ENCODE measurements at places on chromosomes 12 and 14.

- peak; percentile 34 for DNase-seq
Measured at GRCh38 chr12:46843811-46844210, 18.0 kb upstream of the SLC38A4 start.

- DNase-seq: no peak
Measured at GRCh38 chr14:89284333-89285058, 132.5 kb downstream of the FOXN3 start.

DNA sequence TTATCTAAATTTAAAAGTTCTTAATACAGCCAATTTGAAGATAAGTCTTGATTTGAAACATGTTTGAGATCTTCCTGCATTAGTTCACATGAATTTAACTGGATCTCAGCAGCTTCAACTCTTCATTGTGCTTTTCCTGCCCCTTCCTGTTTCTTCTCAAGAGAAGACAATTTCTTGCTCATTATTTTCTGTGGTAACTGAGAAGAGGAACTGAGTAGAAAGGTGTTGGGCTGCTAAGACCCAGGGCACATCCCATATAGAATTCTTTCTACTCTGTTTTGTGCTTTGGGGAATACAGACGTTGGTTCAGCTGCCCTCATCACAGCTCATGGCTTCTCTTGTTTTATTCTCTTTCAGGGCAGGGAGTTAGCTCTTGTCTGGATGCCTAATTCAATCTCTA, 110.2 kb downstream of the SNAPC1 start:
- no peak for DNase-seq

DNA sequence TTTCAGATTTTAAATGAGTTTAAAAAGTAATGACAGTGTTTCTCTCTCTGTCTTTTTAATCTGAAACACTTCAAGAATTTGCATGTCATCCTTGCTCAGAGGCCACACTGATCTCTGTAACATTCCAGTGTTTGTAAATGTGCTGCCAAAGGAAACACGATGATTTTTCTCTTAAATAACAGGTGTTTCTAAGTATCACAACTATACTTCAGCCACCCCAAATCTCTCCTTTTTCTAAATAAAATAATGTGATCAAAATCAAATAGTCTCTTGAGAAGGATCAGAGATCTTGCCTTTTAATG, 3.3 kb upstream of the GALC start:
- peak; percentile 43 for DNase-seq

DNA sequence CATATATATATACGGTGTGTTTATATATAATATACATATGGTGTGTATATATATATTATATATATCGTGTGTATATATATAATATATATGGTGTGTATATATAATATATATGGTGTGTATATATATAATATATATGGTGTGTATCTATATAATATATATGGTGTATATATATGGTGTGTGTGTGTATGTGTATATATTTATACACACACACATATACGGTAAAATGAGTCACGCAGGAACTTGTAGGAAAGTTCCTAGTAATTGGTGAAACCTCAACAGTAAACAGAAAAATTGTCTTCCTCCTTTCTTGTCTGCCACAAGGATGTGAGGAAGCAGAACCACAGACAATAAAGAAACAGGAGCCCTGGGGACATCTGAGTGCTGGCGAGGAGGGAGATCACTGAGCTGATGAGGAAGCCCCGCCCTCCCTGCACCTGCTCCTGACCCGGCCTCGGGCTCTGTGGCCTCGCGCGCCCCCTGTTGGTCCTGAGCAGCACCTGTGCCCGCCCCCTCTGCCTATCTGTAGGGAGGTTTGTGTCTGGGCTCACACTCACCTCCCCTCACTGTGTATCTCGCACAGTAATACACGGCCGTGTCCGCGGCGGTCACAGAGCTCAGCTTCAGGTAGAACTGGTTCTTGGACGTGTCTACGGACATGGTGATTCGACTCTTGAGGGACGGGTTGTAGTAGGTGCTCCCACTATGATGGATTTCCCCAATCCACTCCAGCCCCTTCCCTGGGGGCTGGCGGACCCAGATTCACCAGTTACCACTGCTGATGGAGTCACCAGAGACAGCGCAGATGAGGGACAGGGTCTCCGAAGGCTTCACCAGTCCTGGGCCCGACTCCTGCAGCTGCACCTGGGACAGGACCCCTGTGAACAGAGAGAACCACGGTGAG, 1079.4 kb downstream of the TMEM121 start:
- no peak for DNase-seq

GRCh38 chr12:121050725-121051124, 11.7 kb upstream of the OASL start:
- DNase-seq: peak; percentile 14

- DNase-seq: no peak
Measured at GRCh38 chr14:106530423-106531107, 1004.2 kb downstream of the TMEM121 start.

GRCh38 chr14:64979336-64980074, 7.2 kb upstream of the FNTB start:
- DNase-seq: peak; percentile 51

DNA sequence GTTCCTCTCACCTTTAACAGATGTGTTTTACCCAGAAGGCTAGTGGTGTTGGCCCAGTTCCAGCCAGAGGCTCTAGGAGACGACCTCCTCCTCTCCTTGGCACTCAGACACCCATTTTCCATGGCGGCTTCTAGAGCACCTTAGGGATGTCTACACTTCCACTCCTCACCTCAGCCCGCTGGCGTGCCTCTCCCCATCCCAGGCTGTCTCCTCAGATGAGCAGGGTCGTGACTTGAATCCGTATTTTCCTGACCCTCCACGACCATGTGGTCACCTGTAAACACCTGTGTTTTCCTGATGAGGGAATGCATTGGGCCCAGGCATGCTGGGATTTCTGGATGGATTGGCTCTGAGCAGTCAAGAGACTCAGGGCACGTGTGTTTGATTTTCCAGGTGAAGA, 21.8 kb upstream of the RIN3 start:
- DNase-seq: no peak

DNA sequence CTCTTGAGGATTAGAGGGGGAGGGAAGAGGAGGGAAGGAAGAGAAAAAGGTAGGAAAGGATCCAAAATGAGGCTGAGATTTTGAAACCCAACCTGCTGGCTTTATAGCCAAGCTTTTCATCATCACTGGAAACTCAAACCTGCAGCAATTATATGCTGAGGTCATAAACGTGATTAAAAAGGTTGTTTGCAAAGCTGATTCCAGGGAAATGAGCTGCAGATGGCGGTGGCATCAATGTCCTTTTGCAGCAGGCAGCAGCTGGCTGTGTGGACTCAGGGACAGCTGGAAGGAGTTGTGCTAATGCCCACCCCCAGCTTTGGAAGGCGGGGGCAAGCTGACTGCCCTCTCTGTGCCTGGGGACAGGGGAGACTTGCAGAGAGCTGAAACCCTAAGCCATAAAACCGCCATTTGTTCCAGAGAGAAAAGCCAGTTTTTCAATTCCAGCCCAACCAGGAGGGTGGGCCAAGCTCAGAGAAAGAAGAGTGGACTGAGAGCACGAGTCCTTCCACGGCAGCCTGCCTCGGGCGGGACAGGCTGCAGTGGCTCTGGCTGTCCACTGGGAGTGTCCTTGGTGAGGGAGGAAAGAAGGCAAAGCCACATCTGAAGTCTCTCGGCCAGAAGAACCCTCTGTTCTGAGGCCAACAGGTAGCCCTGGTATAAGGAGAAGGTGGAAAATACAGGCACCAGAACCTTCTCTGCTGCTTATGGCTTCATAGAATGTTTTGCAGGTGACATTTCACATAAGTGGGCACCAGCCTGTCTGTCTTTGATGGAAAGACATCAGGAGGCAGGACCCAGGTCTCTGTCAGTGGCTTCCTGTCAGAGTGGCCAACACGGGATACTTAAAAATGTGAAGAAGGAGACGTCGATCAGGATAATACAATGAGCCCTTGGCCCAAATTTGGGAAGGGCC, 90.7 kb downstream of the SINHCAF start:
- peak; percentile 64 for DNase-seq

DNA sequence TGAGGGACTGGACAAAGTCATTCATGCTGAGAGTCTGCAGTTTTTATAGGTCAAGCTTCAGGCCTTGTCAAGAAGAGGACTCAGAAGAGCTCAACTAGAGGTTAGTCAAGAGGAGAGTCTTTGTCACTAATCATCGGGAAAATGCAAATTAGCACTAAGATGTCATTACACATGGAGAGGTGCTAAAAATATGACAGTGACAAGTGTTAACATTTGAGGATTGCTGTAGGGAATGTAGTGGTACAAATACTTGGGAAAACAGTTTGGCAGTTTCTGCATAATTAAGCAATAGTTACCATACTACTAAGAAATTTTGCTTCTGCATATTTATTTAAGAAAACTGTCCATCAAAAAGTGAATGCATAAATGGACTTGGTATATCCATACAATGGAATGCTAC, 60.9 kb upstream of the CSRP2 start:
- DNase-seq: no peak
